ENCODE measurements at places on chromosomes 5 and 9.

DNA sequence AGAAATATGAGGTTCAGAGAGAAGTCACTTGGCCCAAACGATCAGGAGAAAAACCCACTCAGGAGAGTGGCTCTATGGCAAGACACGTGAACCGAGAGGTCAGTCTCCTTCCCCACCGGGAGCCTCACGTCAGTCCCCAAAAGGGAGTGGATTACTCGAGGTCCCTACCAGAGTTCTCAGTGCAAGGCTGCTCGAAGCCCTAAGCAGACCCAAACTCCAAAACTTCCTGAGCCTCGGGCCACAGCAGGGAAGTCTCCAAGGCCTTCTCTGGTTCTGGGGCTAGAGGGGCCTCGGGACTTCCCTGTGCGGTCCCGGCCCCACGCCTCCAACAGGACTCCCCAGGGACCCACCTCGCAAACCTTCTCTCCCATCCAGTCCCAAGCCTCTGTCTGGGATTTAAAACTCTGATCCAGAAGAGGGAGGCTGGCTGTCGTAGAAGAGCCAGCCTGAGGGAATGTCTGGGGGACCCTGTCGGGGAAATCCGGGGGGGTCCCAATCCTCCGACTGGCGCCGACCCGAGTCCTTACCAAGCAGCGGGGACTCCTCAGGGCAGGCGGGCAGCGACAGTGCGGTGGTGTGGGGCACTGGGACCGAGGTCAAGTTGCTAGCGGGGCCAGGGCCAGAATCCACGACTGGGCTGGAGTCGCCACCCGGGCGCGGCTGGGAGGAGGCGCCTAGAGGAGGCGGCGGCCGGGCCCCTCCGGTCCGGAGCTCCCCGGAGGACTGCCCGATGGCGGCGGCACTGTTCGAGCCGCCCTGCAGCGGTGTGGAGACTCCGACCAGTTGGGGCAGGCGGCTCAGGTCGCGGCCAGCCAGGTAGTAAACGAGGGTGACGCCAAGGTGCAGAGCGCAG is 679 bp downstream of the B4GALT1 start:
- H3K4me1 ChIP-seq, result peaks cover 13% of the 10 kb centered on the region
- H3K27ac ChIP-seq, result peak overlapping the region; percentile 98
- H3K27me3 ChIP-seq, result no peaks in the 10 kb centered on the region

GRCh38 chr5:58716713-58717112 is 133.8 kb downstream of the RAB3C start:
- H3K27ac ChIP-seq, result no peak overlapping the region
- H3K4me3 ChIP-seq, result no peak overlapping the region
- no peaks in the 10 kb centered on the region for H3K27me3 ChIP-seq
- no peaks in the 10 kb centered on the region for H3K4me1 ChIP-seq
- no peaks in the 10 kb centered on the region for H3K36me3 ChIP-seq

DNA sequence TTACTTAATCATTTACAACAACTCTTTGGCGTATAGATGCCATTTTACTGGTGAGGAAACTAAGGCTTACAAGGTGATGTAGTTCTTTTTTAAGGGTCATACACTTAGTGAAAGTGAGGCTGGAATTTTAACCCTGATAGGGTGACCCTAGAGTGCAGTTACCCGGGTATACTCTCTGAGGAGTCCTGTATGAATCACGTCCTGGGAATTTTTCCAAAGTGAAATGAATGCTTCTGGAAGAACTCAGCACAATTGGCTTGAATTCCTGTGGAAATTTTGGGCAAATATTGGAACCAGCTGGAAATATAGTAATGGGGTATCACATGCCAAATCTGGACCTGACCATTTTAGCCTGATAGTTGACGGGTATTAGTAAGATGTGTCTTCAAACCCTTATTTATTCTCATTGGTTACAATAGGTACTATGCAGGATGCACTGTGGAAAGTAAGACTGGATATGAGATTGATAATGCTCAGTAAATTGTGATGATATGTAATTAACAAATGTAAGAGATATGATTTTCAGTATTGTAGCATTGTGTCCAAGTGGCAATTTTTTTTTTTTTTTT is 14.8 kb downstream of the SUB1 start:
- H3K27ac ChIP-seq, result peak overlapping the region; percentile 58
- H3K4me1 ChIP-seq, result peaks cover 20% of the 10 kb centered on the region
- no peak overlapping the region for H3K4me3 ChIP-seq
- peaks cover 10% of the 10 kb centered on the region for H3K36me3 ChIP-seq
- DNase-seq, result no peak
- no peaks in the 10 kb centered on the region for H3K27me3 ChIP-seq

- no peak overlapping the region for H3K4me3 ChIP-seq
- H3K27ac ChIP-seq, result no peak overlapping the region
- H3K36me3 ChIP-seq, result no peaks in the 10 kb centered on the region
- no peak for DNase-seq
Measured at GRCh38 chr5:103755974-103756373, 193.4 kb upstream of the NUDT12 start.

DNA sequence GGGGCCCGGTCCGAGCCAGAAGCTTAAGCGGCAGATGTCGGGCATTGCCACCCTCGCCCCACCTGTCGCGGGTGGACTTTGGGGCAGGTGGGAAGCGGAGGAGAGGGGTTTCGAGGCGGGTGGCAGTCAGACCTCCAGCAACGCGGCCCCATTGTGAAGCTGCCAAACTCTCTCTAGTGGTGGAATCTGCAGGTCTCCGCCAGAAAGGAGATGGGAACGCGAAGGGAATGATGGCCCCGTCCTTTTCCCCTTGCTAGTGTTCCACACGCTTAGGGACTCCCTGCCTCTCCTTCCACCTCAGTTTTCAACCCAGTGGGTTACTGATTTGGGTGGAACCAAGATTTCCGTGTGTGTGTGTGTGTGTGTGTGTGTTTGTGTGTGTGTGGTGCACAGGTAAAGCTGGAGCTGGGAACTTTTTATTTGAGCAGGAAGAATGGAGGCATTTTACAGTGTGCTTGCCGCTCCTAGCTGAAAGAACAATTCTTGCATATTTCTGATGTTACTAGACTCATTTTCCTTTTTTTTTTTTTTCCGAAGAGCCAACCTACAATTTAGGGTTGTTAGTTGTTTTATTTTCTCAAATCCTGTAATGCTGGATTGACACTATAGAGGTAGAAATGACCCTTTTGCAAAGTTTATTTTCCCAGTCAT is 1.3 kb downstream of the MACIR start:
- no peaks in the 10 kb centered on the region for H3K27me3 ChIP-seq
- H3K4me1 ChIP-seq, result peaks cover 23% of the 10 kb centered on the region
- H3K36me3 ChIP-seq, result no peaks in the 10 kb centered on the region
- H3K27ac ChIP-seq, result peak overlapping the region; percentile 79
- no peak for DNase-seq

DNA sequence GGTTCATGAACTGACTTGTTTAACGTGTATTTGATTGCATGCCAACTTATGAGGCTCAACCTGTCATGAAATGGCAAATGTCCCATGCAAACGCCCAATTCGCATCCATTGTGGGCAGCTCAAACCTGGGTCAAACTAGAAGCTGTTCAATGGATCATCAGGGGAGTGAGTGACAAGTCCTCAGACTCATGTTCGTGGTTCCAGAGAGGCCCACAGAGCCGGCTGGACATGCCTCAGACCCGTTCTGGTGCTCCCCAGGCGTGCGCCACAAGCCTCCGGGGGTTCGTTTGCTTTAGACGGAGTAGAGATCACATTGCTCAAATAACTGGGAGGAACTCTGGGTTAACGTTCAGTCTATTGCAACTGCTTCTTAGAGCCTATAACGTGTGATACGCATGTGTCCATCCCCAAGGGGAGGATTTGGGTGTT is 15.0 kb downstream of the GFI1B start:
- H3K4me1 ChIP-seq, result no peaks in the 10 kb centered on the region
- H3K36me3 ChIP-seq, result no peaks in the 10 kb centered on the region
- H3K4me3 ChIP-seq, result no peak overlapping the region
- DNase-seq, result no peak

DNA sequence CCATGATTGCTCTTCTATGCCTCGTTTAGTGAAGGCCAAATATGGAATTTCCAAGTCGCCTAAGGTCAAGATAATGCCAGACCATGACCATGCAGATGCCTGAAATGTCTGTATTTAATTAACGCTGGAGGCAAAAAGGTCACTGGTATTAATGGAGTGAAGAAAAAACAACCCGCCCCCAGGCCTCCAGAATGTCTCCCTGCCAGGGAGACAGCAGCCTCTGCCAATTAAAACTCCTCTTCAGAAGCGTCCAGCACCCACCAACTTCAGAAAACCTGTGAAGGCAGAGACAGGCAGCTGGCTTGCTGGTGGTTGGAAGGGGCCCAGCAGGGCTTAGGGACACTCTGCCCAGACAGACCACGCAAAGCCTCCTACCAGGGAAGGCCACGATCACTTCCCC is 94.4 kb downstream of the VAV2 start:
- no peak overlapping the region for H3K4me3 ChIP-seq
- H3K27ac ChIP-seq, result no peak overlapping the region
- H3K36me3 ChIP-seq, result no peaks in the 10 kb centered on the region
- H3K4me1 ChIP-seq, result no peaks in the 10 kb centered on the region

DNA sequence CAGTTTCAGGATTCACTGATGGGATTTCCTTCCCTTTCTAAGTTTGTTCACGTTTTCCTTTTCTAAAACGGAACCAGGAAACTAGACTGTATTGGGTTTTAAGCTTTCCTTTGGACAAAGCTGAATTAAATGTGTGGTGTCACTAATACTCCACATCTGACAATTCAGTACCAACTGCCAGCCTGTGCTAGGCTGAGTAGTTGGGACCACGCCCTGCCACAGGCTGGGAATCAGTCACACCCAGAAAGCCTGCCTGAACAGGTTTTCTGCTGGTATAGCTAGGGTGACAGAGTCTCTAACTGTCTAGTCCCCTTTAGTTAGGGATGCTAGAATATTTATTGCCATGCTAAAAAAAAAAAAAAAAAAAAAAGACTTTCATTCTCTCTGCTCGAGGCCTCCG is 15.6 kb downstream of the SPACA9 start:
- DNase-seq, result no peak
- no peaks in the 10 kb centered on the region for H3K27me3 ChIP-seq
- H3K36me3 ChIP-seq, result peaks cover 47% of the 10 kb centered on the region

GRCh38 chr9:36995927-36996705 is 38.0 kb downstream of the PAX5 start:
- H3K27me3 ChIP-seq, result no peaks in the 10 kb centered on the region
- DNase-seq, result no peak
- H3K36me3 ChIP-seq, result no peaks in the 10 kb centered on the region
- H3K4me1 ChIP-seq, result no peaks in the 10 kb centered on the region
- no peak overlapping the region for H3K4me3 ChIP-seq
- H3K27ac ChIP-seq, result no peak overlapping the region

DNA sequence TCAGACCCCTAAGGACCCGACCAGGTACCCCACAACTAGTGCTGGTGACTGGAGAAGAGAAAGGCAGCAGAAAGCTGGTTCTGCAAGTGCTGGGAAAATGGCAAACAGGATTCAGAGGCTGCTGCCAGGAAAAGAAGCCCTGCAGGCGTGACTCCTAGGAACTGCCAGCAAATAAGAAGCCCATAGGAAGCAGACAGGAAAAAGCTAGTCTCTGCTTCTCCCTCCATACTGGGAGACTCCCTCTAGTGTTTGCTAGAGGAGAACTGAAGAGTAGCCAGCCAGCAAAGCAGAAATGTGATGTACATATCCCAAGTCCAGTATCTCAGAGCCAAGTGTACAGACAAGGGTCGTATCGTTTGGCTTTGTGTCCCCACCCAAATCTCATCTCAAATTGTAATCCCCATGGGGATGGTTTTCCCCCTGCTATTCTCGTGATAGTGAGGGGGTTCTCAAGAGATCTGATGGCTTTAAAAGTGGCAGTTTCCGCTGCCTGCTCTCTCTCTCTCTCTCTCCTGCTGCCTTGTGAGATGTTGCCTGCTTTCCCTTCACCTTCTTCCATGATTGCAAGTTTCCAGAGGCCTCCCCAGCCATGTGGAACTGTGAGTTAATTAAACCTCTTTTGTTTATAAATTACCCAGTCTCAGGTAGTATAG is 38.1 kb upstream of the TUSC1 start:
- no peaks in the 10 kb centered on the region for H3K4me1 ChIP-seq
- H3K27me3 ChIP-seq, result no peaks in the 10 kb centered on the region
- no peaks in the 10 kb centered on the region for H3K36me3 ChIP-seq
- no peak overlapping the region for H3K4me3 ChIP-seq
- no peak overlapping the region for H3K27ac ChIP-seq

GRCh38 chr5:149150457-149150856 is 9.2 kb downstream of the ABLIM3 start:
- no peaks in the 10 kb centered on the region for H3K36me3 ChIP-seq
- H3K27ac ChIP-seq, result peak overlapping the region; percentile 10
- no peak for DNase-seq
- peaks cover 11% of the 10 kb centered on the region for H3K4me1 ChIP-seq
